ENCODE measurements at places on chromosomes 6 and 20.

DNA sequence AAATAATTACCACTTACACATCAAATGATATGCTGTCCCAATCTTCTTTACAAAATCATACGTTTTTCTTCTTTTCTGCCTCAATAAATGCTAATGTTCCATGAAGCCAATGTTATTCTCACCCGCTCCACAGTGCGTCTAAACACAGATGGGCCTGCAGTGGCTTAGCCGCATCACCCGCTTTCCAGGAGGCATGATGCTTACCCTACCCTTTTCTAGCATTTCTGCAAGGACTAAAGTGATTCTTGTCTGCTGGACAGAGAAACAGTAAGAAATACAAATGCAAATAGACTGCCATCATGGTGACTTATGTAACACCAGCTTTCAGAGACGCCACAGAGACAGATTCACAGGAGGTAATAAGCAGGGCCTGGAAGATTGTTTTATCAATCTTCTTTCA lies 104.4 kb downstream of the RNASET2 start:
- DNase-seq: no peak

DNA sequence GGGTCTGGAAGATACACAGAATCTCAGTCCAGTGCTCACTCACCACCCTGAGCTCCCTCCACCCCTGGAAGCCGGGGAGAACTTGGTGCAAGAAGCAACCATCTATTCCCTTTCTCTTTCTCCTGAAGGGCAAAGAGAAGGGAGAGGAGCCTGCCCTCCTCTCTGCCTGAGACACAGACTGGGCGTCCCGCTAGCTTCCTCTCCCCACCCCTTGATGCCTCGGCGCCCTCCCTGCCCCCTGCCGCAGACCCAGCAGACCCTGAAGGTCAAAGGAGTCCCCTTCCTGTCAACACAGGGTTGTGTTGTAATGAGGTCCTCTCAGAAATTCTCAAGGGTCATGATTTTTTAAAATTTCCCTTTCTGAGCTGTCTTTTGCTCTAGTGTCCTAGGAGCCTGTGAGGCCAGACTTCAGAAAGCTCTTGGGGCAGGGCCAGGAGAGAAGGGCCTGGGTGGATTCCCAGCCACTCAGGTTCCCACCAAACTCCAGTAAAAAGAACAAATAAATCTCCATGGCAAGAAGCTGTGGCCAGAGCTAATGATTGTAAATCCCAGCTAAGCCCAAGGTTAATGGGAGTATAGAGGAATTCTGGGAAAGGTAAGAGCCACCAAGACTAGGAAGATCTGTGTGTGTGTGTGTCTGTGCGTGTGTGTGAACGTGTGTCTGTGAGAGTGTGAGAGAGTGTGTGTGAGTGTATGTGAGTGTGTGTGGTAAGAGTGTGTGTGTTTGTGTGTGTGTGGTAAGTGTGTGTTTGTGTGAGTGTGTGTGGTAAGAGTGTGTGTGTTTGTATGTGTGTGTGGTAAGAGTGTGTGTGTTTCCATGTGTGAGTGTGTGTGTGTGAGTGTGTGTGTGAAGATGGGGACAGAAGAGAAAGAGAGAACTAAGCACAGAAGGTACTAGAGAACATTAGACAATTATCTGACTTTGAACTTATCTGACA lies 1.1 kb upstream of the JPH2 start:
- no peak for DNase-seq

DNA sequence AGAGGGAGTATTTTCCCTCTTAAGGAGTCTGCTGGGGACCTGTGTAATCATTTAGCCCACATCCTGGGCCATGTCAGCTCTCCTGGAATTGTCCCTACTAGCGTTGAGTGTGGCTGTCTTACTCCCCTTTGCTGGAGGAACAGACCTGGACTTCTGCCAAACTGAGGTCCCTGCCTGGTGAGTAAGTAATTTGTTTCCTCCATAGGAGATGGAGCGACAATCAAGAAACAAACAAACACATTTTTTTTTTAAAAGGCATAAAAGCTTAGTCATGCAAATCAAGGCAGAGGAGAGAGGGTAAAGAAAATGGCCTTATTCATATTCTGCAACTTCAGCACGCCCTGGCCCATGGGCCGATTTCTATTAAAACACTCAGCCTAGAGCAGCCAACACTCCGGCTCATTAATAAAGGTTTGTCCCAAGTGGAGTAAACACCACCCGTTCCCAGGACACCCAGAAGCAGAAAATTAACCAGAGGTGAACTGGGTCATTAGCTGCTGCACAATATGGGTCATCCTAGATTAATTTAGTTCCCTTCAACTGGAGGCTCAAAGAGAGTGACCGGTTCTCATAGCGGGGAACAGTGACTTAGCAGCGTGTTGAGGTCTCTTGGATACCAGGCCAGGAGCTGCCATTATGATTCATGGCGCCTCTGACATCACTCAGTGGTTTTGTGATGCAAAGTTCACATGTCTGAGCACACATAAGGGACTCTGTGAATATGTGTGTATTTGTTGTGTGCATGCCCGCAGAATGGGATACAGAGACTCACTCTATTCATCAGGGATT lies 165.0 kb upstream of the SULF2 start:
- peak; percentile 59 for DNase-seq

DNA sequence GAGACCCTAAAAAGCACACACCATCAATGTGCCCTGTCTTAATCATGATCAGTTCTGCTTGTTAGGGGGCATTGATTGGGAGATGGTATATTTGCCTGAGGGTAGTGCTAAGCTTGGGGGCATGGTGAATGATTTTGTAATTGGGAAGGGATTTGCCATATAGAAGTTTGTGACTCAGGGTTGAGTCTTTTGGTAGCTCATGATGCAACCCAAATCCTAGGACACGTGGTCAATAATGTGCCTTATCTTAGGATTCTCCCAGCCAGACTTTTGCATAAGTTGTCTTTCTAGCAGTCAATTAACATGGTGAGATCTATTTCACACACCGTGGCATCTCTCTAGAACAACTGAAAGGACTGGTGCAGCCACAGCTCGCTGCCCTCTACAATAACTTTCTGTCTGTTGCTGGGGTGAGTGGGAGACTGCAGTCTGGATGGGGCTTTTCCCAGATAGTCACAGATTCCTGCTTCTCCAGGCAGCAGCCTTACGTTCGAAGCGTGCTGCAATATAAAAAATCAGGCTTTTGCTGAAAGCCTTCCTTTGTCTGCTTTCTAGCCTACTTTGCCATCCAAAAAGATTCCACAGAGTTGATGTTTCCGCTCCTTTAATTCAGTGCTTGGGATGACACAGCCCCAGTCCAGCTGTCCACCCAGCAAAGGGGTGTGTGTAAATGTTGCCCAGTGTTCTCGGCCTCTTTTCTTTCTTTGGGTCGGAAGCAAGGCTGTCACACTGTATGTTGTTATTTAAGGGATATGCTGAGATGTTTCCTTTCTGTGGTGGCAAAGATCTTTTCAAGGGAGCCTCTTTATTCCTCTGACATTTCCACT lies 58.9 kb downstream of the ID4 start:
- no peak for DNase-seq

DNA sequence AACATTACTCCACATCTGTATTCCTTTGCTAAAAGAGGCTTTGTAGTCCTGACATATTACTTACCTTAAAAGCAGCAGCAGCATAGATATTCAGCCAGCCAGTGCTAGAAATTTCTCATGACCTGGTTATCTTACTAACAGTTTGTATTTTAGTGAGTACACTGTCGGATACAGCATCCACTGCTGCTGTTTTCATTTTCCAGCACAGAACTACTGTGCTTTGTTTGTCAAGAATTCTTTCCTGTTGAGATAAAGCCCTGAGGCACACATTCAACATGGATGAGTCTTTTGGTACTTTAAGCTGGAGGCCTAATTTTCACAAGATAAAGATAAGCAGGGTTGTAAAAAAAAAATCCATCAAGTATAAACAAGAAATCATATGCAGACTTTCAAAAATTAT lies 311.2 kb upstream of the OPRM1 start:
- no peak for DNase-seq

- no peak for DNase-seq
Measured at GRCh38 chr20:57738484-57738883, 28.7 kb upstream of the PMEPA1 start.

DNA sequence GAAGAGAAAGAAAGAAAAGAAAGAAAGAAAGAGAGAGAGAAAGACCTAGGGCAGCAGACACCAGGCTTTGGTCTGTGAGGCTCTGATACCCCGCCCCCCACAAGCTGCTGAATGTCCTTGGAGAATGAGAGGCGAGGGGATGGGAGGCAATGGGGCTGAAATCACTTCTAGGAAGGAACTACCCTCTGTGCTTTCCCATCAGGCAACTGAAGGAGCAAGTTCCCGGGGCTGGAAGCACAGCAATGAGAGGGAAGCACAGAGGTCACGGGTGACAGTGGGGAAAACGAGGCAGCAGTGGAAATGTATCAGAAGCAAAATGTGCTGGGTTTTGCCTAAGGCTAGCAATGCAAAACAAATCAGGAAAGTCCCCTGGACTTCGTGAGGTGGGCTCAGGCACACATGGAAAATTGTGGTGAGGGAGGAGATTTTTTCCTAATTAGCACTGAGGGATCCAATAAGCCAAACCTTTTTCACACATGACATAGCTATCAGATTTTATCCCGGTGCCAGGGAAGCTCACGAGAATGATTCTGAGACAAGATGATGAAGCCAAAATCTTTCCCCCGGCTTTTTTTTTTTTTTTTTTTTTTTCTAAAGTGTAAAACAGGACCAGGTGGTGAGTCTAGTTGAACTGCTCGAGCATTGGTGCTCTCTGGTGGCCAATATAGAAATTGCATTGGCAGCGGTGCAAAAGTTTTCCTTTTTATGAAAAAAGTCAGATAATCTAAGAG lies 16.8 kb upstream of the ARFGEF2 start:
- DNase-seq: no peak

- no peak for DNase-seq
Measured at GRCh38 chr6:135163440-135163738, 17.7 kb upstream of the MYB start.

GRCh38 chr6:41345901-41346300 lies 10.5 kb downstream of the NCR2 start:
- no peak for DNase-seq

DNA sequence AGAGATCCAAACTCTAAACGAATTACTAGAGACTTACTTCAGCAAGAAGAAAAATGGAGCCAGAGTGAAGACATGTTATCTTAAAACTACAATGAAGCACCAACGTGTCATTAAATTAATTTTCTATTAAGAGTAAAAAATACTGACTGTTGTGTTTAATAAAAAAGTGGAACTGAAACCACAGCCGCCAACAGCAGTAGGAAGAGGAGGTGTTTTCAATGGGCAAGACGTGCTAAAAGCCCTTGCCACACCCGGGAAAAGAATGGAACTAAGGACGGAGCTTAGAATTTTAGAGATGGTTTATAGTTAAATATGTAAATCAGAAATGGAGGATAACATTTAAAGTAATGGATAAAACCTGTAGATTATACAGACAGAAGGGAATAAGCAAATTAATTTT lies 608.7 kb downstream of the TFAP2A start:
- no peak for DNase-seq

Data from DMS153 (cell line).